ENCODE measurements at places on chromosomes 3 and 15.

- DNase-seq: no peak
Measured at GRCh38 chr3:72694398-72694797, 153.8 kb downstream of the SHQ1 start.

GRCh38 chr3:40299721-40300335 is 9.7 kb upstream of the EIF1B start:
- no peak for DNase-seq

GRCh38 chr15:78075490-78076230 is 1.9 kb downstream of the TBC1D2B start:
- DNase-seq: peak; percentile 92

DNA sequence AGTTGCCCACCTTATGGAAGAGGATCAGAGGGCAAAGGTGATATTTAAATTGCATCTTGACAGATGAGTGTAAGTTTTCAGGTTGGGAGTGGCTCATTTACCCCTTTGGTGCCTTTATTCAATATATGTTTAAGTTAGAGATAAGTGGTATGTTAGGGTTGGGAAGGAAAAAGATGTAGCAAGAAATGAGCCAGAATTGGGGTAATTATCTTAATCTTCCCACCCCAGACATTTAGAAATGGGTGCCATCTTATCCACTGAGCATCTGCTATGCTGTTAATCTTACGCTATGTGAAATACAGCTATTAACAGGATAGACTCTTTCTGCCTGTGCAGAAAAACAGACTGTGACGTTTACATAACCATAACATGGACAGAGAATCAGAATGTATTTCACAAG is 6.3 kb downstream of the CMTM7 start:
- no peak for DNase-seq

Measured in HS-27A (cell line).